Activated T-helper 1 cell treated with Interleukin-2 at 50 U/mL for 16 hours (primary cell): ENCODE measurements at places on chromosomes 4 and X.

DNA sequence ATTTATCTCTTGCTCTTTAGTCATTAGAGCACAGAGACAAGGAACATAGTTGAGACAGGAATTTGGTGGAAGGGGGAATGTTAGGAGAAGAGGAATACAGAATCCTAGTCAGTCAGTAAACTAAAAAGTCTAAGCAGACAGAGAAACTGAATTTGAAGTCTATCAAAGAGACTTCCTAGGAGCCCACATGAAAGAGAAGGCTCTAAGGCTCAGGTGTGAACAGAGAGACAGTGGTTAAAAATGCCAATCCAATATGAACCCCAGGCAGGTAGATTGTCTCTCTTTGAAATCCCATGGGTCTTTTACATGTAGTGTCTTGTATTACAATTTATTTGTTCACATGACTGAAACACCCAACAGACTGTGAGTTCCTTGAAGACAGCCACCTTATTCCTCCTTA, 77.8 kb upstream of the NFKB1 start:
- DNase-seq, result no peak

DNA sequence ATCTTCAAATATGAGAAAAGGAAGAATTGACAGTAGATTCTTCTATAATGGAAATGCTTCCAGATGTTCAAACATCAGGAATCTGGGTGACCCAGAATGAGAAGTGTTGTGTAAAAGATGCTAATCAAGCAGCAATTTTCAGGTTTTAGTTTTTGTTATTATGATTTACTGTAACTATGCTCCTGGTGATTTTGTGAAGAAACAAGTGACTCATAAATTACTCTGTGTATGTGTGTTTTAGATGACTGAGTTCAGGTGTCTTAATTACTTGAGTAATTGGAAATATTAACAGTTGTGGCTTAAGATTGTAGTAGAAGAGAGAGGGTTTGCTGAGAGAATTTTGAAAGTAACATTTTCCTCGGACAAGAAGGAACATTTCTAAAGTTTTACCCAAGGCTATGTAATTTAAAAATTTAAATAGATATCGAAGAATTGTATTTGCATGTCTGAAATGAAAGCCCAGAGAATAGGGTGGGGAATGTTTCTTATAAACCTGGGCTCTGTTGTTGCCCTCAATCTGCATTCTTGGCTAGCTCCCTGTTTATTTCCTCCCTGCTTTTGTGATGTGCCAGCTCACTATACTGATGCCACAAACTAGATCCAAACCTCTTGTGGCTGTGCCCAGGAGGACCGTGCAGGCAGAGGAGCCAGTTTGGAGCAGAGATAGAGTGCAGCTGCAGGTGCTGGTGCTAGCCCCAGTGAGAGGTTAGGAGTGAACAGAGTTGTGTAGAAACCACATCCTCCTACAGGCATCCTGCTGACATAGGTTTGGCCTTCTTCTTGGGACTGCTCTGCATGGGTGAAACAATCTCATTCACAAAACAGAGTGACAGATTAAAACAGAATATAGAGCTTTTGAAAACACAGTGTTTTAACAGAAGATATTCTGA, 25.4 kb upstream of the TNIP3 start:
- peak; percentile 29 for DNase-seq

GRCh38 chr4:184416913-184417734, 57.2 kb downstream of the IRF2 start:
- no peak for DNase-seq

DNA sequence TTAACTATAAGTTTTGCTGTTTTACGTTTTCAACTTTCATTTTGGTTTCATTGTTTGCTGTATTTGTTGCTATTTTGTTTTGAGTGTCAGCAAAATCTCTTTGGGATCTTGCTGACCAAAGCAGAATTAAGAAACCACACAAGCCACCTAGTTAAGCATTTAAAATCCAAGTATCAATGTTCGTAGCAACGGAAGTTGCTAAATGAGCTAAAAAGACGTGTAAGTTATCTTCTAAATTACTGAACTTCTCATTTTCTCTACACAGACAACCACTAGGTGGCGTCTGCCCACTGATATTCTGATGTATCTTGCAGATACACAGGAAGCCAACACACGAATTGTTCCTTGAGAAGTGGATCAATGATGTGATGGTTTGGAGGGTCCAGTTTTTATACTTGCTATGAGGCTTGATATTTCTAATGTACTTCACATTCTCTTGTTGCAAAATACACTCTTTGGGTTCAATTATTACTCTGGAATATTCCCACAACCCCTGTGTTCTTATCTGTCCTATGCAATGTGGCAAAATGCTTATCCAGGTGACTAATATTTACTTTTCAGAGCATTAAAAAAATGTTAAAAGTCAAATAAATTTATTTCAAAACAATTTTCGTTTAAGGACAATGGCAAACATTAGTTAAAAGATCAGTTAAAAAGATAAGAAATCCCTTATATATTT, 250.5 kb downstream of the TECRL start:
- DNase-seq, result no peak

DNA sequence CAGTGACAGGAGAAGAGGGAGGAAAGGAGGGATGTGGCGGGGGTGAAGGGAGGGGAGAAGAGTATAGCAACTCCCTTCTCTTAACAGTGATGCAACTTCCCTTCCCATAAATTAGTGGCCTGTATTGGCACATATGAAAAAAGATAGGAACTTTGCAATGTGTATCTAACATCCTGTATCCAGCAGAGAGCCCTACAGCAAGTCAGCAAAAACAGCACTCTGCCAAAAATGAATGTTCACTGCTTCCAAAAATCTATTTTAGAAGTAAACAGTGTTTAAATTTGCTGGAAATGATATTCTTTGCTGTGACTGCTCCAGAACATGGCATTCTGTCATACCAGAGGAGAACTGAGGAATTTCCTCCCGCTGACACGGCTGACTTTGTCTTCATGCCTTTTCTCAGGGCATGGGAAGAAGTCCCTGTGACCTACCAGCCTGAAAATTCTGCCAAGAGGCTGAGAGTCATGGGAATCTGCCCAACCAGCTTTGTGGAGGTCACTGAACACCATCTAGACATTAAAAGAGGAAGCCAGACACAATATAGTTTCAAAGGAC, 343.4 kb upstream of the RASGEF1B start:
- no peak for DNase-seq

- no peak for DNase-seq
Observed at GRCh38 chr4:158630893-158631292, 40.8 kb downstream of the C4orf46 start.

DNA sequence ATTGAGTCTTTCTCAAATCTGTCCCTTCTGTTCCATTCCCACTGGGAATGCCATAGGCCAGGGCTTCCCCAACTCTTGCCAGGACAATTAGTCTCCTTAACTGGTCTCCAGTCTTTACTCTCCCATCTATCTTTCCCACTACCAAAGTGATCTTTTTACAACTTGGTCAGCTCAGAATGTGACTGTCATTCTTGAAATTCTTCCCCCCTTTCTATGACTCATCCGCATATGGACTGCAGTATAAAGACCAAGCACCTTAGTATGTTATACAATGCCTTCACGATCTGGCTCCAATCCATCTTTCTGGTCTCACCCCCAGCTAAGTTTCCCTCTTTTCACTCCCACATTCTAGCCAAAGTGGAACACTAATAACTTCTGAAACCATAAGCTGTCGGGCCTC, 383.8 kb downstream of the OPHN1 start:
- DNase-seq, result no peak

DNA sequence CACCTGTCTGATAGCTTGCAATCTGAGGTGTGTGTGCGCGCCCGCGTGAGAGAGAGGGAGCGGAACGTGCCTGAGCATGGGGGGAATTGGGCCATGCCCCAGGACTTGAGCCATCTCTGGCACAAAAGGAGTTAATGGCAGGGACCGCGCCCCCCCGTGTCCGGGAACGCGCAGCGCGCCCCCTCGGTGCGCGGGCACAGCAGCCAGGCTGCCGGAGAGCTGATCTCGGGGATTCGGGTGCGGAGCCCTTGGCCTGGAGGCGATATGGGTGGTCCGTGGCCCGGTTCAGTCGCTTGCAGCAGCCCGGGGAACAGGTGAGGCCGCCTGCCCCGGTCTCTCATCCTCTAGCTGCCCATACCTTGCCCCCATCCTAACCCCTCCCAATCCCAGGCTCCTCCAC, at the start of gene NLGN3:
NLGN3 (plus strand) TSS at position 191 of the 400 bp plus-strand sequence. CDS start 2,909 bp downstream, outside the sequence.
- DNase-seq, result no peak

GRCh38 chr4:169151671-169152070, 119.1 kb downstream of the SH3RF1 start:
- no peak for DNase-seq

GRCh38 chr4:11614426-11614825, 185.7 kb upstream of the HS3ST1 start:
- no peak for DNase-seq

DNA sequence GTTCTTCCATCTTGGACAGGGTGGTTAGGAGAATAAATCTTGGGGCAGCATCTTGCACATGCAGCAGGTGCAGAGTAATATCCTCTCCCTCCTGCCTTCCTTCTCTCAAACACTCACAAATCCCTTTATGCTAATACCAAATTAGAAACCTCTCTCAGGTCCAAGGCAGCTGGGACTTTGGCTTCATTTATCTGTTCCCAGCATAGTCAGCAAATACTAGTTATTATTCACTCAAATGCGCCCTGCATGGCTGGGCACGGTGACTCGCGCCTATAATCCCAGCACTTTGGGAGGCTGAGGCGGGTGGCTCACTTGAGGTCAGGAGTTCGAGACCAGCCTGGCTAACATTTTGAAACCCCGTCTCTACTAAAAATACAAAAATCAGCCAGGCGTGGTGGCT, 156.0 kb upstream of the GALNT7 start:
- no peak for DNase-seq

- no peak for DNase-seq
Observed at GRCh38 chr4:18388039-18388438, 366.5 kb upstream of the LCORL start.

- no peak for DNase-seq
Observed at GRCh38 chrX:275476-275966, 5.7 kb upstream of the PLCXD1 start.

DNA sequence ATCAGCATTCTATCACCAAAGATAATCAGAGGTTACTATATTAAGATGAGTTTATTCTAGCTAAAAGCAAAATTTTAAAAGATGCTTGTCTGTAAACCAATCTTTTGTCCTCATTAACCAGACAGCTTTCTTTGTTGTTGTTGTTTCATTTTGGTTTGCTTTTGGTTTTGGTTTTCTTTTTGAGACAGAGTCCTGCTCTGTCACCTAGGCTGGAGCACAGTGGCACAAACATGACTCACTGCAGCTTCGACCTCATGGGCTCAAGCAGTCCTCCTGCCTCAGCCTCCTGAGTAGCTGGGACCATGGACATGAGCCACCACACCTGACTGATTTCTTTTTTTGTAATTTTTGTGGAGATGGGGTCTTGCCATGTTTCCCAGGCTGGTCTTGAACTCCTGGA, 102.9 kb downstream of the COX18 start:
- no peak for DNase-seq

- DNase-seq, result no peak
Observed at GRCh38 chrX:3326681-3327080, 19.8 kb downstream of the MXRA5 start.

- no peak for DNase-seq
Observed at GRCh38 chrX:154068560-154068959, 29.0 kb downstream of the MECP2 start.

DNA sequence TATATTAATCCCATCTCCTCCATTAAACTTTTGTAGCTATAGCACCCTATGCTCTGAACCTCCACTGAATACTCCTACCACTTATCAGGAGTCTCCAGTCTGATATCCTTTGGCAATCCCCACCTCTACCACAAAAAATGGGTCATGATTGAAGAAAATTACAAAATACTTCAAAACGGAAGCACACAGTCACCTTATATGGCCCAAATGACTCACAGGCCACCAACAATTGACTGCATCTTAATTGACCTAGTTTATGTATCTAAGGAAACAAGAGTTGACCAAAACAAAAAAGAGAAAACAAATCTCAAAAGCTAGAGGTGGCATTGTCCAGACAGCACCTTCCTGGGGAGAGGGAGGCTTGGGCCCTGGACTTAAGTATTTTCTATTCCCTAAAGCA, 120.0 kb upstream of the DIAPH2 start:
- no peak for DNase-seq

GRCh38 chr4:165610679-165611437, 232.1 kb downstream of the CPE start:
- no peak for DNase-seq
